ENCODE measurements at places on chromosomes 1 and 21. TPM values are rescaled to one million over a fixed set of nuclear protein-coding genes. Genes with fewer than 3 reads are reported as not detected.
A peak's percentile ranks its signal among the peaks of the same experiment; 100 is the strongest.

ATP6V1G3 gene
- not detected for total RNA-seq

LRRC38 gene
- total RNA-seq: not detected

FAM72D gene
- total RNA-seq: 0.15 TPM

THEM5 gene
- total RNA-seq: not detected

DNA sequence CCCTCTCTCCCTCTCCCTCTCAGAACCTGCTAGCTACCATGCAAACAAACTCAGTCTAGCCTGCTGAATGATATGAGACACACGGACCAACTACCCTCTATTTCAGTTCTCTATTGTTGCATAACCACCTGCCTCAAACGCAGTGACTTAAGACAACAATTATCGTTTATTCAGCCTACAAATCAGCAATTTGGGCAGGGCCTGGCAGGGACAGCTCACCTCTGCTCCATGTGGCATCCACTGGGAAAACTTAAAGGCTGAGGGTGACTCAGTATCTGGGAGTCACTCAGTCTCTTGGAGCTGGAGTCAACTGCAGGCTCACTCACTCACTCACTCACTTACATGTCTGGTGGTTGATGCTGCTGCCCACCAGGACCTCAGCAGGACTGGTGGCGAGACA is 121.3 kb downstream of the SEC16B start:
- DNase-seq: peak; percentile 77

DNA sequence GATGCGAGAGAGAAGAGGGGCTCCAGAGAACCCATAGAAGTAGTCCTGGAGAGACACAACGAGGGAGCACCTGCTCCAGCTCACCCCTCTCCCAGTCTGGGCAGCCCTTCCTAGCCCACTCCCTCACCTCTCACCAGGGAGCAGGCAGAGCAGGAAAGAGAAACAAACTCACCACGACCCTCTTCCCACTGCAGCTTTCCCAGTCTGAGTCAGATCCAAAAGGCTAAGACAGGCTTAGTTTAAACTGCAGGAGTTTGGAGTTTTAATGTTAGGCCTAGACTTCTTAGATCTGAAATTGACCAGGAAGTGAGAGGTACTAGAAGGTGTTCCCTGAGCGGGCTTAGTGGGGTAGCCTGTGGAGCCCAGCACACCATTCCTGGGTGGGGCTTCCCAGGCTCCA is 29.6 kb downstream of the SLC1A7 start:
- no peak for DNase-seq

DNA sequence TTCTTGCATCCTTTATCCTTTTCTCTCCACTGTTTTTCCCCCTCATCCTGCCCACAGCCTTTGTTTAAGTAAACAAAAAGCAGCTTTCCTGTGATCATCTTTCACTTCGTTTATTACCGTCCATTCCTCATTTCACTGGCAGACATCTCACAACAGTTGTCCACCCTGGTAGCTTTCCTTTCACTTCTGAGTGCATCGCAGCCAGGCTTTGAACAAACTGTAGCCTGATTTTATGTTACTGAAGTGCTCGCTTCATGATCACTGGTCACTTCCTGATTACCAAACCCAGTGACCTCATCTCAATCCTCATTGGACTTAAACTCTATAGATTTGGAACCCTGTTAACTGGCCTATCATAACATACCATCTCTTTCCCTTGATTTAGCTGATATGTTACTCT is 67.7 kb downstream of the SDCCAG8 start:
- no peak for DNase-seq

DNA sequence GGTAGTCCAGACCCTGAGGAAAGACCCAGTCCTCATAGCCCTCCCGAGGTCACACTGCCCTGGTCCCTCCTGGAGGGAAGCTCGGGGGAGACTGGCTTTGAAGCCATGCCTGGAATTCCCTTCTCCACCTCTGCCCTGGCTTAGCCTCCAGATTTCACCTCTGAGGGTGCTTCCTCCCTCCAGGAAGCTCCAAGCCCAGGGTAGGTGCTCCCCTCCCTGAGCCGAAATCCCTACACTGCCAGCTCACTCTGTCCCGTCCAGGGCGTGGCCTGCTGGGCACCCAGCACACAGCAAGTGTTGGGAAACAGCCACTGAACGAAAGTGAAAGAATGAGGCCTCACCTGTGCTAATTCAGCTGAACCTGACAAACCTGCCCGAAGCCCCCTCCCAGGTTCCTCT is 6.0 kb upstream of the TNFRSF25 start:
- DNase-seq: no peak

DNA sequence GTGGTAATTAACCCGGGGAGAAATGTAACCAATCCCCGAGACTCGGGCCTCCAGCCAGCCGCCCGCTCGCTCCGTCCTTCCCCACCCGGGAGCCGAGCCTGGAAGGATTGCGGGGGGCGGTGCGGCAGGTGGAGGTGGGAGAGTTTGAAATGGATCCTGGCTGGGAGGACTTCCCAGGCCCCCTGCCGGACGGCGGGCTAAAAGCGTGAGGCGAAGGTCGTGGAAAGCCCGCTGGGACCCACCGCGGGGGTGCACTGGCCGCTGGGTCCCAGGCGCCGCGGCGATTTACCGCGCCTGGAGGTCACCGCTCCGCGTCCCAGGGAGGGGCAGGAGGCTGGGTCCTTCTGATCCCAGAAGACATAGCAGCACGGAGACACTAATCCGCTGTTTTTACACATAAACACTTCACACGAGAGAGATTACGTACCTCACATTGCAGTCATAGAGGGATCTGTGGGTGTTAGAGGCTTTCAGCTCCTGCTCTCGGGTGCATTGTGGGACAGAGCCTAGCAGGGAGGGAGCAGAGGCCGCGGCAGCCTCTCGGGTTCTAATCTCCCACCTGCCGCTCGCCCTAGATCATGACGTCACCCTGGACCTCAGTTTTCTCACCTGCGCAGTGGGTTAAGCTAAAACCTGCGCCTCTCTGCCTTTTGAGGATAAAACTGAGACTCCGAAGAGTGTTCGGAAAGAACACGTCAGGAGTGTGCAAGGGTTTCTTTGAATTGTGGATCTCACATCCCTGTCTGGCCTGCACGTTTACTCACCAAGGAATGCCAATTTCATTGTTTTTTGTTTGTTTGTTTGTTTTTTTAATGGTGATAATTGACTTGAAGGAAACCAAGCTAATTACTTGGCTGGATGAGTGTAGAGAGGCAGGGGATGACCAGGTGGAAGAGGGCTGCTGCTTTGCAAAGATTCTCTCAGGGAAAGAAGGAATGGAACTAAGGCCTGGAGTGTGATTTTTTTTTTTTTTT is 17.1 kb upstream of the TMEM9 start:
- DNase-seq: peak; percentile 57

DNA sequence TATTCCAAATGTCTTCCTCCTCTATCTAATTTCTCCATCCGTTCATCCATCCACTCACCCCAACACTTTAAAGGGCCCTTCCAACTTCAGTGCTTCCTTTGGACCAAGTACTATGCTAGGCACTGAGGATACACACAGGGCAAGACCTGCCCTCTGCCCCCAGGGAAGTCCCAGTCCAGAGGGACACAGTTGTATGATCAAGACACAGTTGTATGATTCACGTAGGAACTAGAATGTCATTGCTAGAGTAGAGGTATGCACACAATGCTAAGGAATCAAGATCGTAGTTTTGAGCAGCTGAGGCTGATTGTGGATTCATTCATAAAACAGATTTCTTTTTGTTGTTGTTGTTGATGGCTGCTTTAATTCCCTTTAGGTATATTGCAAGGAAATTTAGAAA is 11.6 kb upstream of the IER5 start:
- no peak for DNase-seq

All from renal cortical epithelial cell (primary cell).